ENCODE measurements at places on chromosomes 3 and 15.
A peak's percentile ranks its signal among the peaks of the same experiment; 100 is the strongest.

DNA sequence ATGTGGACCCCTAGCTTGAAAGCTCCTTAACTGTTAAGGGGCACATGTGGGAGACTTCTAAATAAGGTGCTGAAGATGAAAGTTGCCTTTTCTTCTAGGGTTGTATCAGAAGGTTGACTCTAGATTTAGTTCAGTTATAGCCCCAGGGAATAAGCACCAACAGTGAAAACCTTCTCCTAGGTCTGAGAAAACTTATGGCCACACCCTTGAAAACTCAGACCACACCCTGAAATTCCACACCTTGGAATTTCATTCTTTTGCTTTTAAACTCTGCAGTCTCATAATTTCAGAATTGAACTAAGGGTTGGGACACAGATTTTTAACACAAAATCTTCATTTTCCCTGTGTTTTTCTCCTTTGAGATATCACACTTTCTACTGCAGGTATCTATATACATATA, 355.8 kb upstream of the IL12A start:
- DNase-seq = no peak

DNA sequence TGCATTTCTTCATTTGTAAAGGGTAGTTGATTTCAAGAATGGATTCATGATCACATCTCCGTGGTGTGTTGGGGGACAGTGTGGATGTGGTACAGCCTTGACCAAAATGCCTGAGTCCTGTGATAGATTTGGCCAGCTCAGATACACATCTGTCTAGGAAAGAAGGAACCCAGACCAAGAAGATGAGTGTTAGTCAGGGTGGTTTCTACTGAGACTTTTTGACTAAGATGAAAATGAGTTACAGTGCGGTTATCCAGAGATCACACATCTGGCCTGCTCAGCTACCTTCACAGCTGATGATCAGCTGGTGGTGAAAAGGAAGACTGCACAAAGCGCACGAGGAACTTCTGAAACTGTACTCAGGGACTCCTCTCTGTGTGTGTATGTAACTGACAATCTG, 68.0 kb downstream of the FNDC3B start:
- no peak for DNase-seq

GRCh38 chr3:186691676-186692075, 25.5 kb upstream of the KNG1 start:
- no peak for DNase-seq

DNA sequence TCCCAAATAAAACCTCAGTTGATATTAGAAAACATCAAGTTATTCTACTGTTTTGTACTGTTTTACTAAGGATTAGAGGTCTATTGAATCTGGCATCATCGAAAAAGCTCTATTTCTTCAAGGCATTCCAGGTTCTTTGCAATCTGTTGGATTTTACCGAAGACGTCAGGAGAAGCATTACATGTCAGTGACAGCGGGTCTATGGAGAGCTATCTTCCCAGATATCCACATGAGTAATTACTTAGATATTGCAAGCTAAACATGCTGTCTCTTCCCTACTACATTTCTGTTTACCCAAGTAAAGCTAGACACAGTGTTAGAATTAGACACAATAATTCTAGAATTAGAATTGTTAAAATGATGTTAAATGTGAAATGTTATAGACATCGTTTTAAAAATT, 10.8 kb upstream of the GOLGA6L2 start:
- no peak for DNase-seq

- no peak for DNase-seq
These were observed 91.1 kb downstream of the LINGO1 start for GRCh38 chr15:77541421-77542181.

DNA sequence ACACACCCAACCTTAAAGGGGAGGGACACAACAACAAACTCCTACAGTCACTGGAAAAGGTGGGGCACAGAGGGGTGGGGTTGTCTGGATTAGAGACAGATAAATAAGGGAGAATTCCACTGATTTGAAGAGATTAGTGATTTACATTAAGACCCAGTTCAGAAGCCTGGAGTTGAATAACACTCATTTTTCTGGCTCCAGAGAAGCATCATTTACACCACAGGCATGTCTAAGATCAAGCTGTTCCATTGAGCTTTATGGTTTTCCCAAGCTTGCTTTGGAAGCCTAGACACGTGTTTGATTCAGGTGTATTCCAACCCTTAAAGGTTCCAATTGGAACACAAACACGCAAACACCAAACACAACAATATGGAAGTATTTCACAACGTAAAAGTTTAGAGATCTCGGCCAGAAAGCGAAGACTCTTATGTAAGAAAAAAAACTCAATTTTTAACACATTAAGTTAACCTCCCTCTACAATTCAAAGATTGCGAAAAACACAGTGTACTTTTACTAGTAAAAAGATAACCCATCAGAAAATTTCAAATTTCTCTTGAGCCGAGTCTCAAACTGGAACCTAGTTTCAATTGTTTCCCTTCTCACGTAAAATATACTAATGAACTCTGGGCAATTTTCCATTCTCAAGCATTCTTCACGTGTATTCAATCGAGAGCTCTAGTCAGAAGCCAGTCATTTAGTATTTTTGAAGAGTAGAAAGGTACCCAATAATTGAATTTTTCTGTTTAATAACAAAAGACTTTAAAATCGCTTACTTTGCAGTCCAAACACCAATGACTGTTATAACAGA, 2.1 kb downstream of the TRA2B start:
- DNase-seq = no peak

DNA sequence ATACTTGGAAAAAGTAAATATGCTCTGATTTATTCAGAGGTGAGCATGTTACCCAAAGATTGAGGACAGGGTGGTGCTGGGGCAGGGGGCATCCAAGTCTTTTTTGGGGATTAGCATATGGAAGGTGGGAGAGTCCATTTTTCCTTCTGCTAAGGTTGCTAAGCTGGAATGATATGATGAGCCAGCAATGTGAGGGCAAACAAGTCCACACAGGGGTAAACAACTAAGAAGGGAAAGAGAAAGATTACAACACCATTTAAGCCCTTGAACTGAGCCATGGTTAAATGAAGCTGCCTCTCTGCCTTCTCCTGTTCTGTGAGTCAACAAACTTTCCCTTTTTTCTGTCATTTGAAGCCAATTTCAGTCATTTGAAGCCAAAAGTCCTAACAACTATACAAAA, 89.0 kb downstream of the RPL22L1 start:
- no peak for DNase-seq

GRCh38 chr3:181328346-181328745, 338.8 kb upstream of the DNAJC19 start:
- peak; percentile 40 for DNase-seq

GRCh38 chr15:61892140-61892539, 168.1 kb downstream of the VPS13C start:
- no peak for DNase-seq

All from NCI-H2107 (cell line).